ENCODE measurements at places on chromosomes 1 and 21. TPM values are rescaled to one million over a fixed set of nuclear protein-coding genes. Genes with fewer than 3 reads are reported as not detected.

CNR2 gene
- not detected for total RNA-seq

KCNH1 gene
- total RNA-seq, result 6.3 TPM

CHI3L1 gene
- total RNA-seq, result 2.7 TPM

CD1D gene
- not detected for total RNA-seq

MXRA8 gene
- 684 TPM for total RNA-seq

DARS2 gene
- total RNA-seq, result 16.9 TPM

LCE2A gene
- not detected for total RNA-seq

GJA5 gene
- 9.4 TPM for total RNA-seq

TXNIP gene
- total RNA-seq, result 50.3 TPM

WDR64 gene
- total RNA-seq, result not detected

CYP4A22 gene
- total RNA-seq, result not detected

SHISA4 gene
- total RNA-seq, result 32.5 TPM

ETNK2 gene
- total RNA-seq, result 17.5 TPM

PRRX1 gene
- 1,001 TPM for total RNA-seq

CTSK gene
- total RNA-seq, result 383 TPM

CLEC20A gene
- total RNA-seq, result not detected

MPL gene
- total RNA-seq, result not detected

CIART gene
- total RNA-seq, result 16.6 TPM

G0S2 gene
- 0.85 TPM for total RNA-seq

TEX38 gene
- total RNA-seq, result not detected

C1orf185 gene
- not detected for total RNA-seq

NADK gene
- total RNA-seq, result 86.5 TPM

AMPD1 gene
- not detected for total RNA-seq

NCAM2 gene
- 2.4 TPM for total RNA-seq

ATP6V1G3 gene
- not detected for total RNA-seq

F13B gene
- total RNA-seq, result not detected

PIK3C2B gene
- 1.9 TPM for total RNA-seq

GJB3 gene
- total RNA-seq, result 0.12 TPM

CLDN17 gene
- total RNA-seq, result not detected

RUNX1 gene
- 62.6 TPM for total RNA-seq

MPZ gene
- 0.32 TPM for total RNA-seq

NPR1 gene
- total RNA-seq, result under 0.01 TPM

RNPEP gene
- total RNA-seq, result 101 TPM

TTC13 gene
- total RNA-seq, result 11.1 TPM

SUSD4 gene
- total RNA-seq, result not detected

SLC1A7 gene
- total RNA-seq, result not detected

VAV3 gene
- 4.2 TPM for total RNA-seq

OPRD1 gene
- not detected for total RNA-seq

CCDC30 gene
- 1.3 TPM for total RNA-seq

MEX3A gene
- total RNA-seq, result 0.65 TPM

SLC50A1 gene
- total RNA-seq, result 43.6 TPM

SFN gene
- total RNA-seq, result 1.5 TPM

S100A3 gene
- total RNA-seq, result 6.3 TPM

SLAMF1 gene
- not detected for total RNA-seq

DDR2 gene
- 472 TPM for total RNA-seq

EVA1B gene
- total RNA-seq, result 272 TPM

HPCA gene
- 0.49 TPM for total RNA-seq

ERICH3 gene
- not detected for total RNA-seq

Data from hair follicle dermal papilla cell (primary cell).